Renal cortical epithelial cell (primary cell): ENCODE measurements at places on chromosomes 7 and 10.

DNA sequence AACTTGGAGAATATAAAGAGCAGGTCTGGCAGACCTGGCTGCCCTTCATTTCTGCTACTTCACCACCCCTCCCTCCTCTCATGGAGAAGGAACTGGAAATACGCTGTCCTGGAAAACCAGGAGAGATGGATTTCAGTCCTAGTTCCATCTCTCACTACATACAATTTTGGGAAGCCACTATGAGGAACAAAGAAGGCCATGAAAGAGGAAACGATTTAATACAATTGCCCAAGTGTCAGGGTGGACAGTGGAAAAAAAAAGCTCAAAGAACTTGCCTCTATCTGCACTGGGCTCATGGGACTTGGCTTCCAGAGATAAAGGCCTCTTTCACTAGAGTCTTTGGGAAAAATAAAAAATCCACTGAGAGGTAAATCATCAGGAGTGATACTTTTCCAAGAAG, 561.7 kb downstream of the KCNMA1 start:
- DNase-seq: no peak

GRCh38 chr7:18590744-18591340, 95.3 kb downstream of the HDAC9 start:
- peak; percentile 67 for DNase-seq

GRCh38 chr7:84073186-84073875, 121.3 kb downstream of the SEMA3A start:
- DNase-seq: no peak

- peak; percentile 82 for DNase-seq
Observed at GRCh38 chr7:142384493-142384922, 126.7 kb upstream of the PRSS58 start.

- DNase-seq: no peak
Observed at GRCh38 chr7:72223351-72223750, 188.8 kb downstream of the CALN1 start.

DNA sequence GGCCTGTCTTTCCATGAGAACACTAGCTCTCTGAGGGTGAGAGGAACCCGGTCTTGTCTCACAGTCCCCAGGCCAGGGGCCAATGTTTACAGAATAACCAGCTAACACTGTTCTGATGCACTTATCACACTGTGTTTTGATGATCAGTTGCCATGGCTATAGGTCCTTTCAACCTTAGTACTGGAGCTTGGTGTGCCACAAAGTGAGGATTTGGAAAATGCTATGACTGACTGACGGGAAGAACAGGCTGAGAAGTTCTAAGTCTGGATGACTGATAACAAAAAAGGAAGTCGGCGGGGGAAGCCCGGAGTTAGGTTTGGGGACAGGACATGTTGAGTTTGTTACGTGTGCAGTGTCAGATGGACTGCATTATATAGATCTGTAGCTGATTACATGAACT, 141.8 kb downstream of the CTTNBP2 start:
- DNase-seq: peak; percentile 81

GRCh38 chr10:28633750-28634149, 43.6 kb upstream of the BAMBI start:
- DNase-seq: peak; percentile 86

DNA sequence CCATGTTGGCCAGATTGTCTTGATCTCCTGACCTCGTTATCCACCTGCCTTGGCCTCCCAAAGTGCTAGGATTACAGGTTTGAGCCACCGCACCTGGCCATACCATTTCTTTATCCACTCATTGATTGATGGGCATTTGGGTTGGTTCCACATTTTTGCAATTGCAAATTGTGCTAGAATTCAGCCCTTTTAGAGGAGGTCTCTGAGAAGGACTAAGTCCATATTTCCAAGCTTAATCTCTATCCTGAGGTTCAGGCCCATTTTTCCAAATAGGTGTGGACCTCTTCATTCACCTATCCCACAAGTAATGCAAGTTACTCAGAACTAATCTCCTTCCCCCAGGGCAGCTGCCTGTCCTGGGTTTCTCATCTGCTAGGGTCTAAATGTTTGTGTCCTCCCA, 9.7 kb upstream of the OPTN start:
- DNase-seq: no peak

DNA sequence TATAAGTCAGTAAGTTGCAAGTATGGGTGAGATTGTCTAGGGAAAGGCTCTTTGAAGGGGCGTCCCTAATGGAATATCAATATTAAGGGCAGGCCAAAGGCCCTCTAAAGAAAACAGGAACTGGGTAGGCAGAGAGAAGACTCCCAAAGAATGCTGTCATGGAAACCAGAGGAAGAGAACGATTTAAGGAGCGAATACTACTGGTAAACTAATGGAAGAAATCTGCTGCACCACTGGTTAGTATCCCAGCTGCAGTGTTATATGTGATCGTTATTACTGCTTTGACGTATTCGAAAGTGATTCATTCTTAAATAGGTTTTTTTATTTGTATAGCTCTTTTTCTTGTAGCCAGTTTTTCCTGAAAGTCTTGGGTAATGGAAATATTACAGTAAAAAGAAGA, 1.3 kb downstream of the CASP2 start:
- DNase-seq: no peak

GRCh38 chr7:157477550-157478212, 140.9 kb downstream of the DNAJB6 start:
- DNase-seq: no peak

DNA sequence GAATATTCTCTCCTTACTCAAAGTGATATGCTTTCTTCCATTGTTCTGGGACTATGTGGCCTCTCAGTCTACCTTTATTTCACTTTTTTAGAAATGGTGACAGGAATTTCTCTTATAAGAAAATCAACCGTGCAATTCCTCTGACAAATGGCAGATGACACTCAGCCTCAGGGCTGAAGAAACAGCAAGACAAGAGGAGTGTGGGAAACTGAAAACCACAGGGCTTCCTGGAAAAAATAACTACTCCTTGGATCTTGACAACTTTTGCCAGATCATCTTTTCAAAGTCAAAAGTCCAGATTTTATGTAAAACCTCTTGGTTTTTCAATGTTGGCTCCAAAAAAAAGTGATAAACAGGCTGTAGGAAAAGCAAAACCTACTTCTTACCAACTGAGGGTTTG, 121.5 kb downstream of the TYW1B start:
- peak; percentile 7 for DNase-seq

GRCh38 chr10:65581426-65582026, 1344.3 kb upstream of the LRRTM3 start:
- no peak for DNase-seq

DNA sequence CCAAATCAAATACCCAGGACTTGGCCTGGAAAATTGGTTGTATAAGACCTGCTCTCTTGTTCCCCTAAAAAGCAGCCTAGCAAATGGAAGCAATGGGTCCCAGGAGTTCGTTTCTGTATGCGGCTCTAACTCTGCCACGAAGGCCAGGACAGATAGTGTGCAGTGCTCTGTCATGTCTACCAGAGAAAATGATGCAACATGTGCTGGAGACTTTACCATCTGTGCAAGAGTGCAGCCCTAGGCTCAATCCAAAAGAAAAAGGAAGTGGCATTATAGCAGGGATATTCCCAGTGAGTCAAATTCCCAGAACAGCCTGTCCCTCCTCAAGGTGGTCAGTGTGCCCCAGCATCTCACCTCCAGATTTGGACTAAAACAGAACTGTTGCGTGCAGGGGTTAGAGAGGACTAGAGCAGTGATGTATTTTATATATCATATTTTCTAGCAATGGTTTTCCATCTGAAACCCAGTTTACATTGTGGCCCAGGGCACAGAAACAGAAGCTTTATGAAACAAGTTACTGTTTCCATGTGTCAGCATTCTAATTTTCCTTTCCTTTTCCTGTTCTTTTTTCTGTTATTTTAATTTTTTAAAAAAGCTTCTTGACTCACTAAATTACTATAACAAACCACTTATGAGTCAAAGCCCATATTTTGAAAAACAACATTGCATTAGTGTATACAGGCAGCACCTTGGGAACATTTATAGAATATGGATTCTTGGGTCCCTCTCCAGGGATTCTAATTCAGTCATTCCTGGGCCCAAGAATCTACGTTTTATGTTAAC, 311.2 kb downstream of the RNLS start:
- no peak for DNase-seq

DNA sequence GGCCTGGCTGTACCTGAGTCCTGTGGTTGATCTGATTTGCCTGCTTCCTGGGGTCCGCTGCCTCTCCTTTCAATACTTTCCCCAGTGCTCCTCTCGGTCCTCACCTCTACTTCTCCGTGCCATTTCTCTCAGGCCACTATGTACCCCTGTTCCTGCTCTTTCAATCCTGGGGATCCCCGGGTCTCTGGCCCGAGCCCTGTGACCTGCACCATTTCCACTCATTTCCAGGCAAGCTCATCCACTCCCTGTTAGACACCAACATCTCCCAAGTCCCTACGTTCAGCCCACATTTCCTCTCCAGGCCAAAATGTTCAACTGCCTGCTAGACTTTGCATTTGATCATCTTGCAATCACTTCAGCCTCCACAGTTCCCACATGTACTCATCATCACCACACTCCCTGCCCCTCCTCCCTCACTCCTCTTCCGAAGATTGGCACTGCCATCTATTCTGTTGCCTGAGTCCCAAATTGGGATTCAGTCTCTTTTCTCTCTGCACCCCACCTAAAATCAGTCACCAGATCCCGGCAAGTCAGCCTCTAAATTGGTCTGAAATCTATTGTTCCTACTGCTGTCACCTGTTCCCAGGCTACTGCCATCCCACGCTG, 34.4 kb upstream of the ZMIZ1 start:
- no peak for DNase-seq

- DNase-seq: no peak
Observed at GRCh38 chr7:157769526-157770215, 432.9 kb downstream of the DNAJB6 start.

DNA sequence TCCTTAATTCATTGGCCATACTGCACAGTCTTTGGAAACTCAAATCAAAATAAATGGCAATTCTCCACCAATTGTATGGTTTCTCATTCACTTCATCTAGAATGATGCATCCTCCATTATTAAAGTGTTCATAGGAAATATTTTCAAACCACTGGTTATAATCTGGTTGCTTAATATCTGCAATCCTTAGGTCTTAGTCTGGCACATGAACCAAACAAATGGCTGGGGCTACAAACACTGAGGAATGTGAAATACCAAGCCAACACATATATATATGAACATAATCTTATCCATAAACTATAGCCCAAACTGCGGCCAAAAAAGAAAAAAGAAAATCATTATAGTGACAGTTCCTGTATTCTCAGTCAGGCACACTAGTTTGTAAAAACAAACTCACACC, 5.7 kb upstream of the MSS51 start:
- DNase-seq: no peak

- DNase-seq: no peak
Observed at GRCh38 chr10:30062582-30062981, 3.2 kb upstream of the JCAD start.

- DNase-seq: no peak
Observed at GRCh38 chr10:114871379-114871778, 49.8 kb downstream of the FHIP2A start.

- DNase-seq: no peak
Observed at GRCh38 chr7:42202601-42203000, 34.4 kb downstream of the GLI3 start.

- peak; percentile 22 for DNase-seq
Observed at GRCh38 chr7:155216475-155217272, 81.0 kb upstream of the INSIG1 start.

DNA sequence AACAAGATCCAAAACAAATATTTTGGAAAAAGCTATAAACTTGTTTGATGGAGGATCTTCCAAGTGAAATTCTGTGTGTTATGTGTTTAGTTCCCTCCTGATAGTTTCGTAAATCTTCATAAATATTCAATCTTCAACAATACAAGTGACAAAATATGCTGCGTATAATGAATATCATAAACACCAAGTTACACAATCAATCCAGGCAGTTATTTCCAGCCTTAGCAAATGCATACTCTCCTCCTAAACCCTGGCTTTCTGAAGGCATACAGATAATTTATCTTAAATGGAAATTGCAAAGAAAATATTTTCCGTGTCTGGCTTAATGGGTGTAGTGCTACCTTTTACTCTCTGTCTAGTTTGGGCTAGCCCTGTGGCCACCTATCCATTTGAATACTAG, 864.9 kb upstream of the ZWINT start:
- DNase-seq: no peak

DNA sequence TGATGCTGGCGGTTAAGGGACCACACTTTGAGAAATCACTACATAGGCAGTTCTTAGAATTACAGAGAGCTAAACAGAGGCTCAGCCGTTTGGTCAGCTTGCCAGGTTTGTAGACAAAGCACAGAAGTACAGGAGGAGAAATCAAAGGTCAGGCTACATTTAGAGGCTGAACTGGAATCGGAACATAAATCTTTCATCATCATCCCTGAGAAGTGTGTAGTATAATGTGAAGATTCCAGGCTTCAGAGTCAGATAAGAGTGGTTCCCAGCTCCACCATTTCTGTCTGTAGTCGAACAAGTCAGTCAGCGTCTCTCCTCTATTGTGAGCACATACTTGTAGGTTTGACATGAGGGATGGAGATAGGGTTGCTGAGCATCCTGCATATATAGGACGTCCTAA, 18.9 kb downstream of the CDK1 start:
- no peak for DNase-seq

DNA sequence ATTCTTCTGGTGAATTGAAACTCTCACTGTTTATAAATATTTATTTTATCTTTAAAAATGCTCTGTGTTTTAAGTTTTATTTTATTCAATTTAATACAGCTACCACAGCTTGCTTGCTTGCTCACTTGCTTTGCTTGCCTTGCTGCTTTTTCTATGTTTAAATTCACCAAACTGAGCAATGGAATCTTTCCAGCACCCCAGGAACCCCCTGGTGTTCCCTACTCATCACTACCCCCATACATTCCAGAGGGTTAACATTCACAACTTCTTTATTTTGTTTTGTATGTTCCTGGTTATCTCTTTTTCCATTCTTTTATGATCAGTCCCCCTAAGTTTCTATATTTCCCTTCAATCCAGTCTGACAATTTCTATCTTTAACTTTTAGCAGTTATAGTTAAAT, 166.5 kb upstream of the COL1A2 start:
- DNase-seq: no peak
